ENCODE measurements at places on chromosomes 3 and 15.

GRCh38 chr3:32373276-32373675 lies 18.4 kb upstream of the CMTM7 start:
- H3K36me3 ChIP-seq: no peaks in the 10 kb centered on the region
- no peaks in the 10 kb centered on the region for H3K27me3 ChIP-seq
- H3K27ac ChIP-seq: no peak overlapping the region
- DNase-seq: no peak

DNA sequence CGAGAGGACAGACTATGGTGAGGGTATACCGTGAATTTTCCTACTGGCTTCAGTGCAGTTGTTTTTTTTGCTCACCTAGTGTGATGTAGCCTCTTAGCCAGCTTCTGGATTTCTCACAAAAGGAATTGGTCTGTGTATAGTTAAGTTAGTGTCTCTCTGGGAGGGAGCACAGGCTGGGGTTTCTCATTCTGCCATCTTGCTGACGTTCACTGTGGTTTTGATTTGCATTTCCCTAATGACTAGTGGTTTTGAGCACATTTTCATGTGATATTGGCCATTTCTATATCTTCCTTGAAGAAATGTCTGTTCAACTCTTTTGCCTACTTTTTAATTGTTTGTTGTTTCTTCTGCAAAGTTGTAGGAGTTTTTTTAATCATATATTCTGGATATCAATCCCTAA lies 2.2 kb upstream of the CD86 start:
- no peak for DNase-seq
- no peaks in the 10 kb centered on the region for H3K4me1 ChIP-seq
- no peak overlapping the region for H3K4me3 ChIP-seq
- H3K27ac ChIP-seq: no peak overlapping the region
- no peaks in the 10 kb centered on the region for H3K27me3 ChIP-seq
- H3K36me3 ChIP-seq: no peaks in the 10 kb centered on the region

DNA sequence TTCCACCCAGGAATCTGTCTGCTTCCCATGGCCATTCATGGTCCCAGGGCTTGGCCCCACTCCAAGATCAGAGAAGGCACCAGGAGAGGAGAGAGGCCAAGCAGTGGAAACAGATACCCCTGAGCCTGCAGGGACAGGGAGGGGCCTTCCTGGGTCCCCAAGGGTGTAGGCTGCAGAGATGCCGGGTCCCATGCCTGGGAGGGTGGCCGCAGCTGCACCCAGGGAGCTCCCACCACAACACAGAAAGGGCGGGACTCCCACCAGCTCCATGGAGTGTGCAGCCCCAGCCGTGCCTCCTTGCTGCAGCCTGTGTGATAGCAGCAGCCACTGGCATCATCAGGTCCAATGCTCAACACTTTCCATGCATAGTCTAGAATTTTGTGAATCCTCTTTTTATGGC lies 331.5 kb downstream of the UACA start:
- DNase-seq: no peak
- H3K27me3 ChIP-seq: no peaks in the 10 kb centered on the region
- no peaks in the 10 kb centered on the region for H3K4me1 ChIP-seq
- no peaks in the 10 kb centered on the region for H3K36me3 ChIP-seq

DNA sequence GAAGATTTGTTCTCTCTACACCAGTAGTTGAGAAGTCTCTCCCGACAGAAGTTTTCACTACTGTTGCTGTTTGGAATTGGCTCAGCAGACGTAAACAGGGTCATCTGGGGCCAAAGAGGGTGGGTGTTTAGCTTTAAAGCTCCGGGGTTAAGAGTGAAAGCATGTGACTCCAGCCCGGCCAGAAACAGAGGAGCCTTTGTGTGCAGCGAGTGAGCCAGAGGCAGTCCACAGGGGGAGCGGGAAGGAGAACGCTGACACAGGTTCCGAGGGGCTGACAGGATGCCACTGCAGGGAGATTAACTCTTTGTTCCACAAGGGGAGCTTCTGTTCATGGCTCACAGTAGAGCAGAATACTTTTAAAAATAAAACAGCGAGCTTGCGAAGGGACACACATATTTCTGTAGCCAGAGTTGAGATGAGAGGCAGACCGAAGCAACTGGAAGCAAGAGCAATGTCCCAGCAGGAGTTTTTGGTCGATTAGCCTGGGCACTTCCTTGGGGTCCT lies 26.9 kb downstream of the BMF start:
- peak overlapping the region; percentile 29 for H3K4me3 ChIP-seq
- H3K27ac ChIP-seq: peak overlapping the region; percentile 85
- peak; percentile 80 for DNase-seq
- no peaks in the 10 kb centered on the region for H3K36me3 ChIP-seq

DNA sequence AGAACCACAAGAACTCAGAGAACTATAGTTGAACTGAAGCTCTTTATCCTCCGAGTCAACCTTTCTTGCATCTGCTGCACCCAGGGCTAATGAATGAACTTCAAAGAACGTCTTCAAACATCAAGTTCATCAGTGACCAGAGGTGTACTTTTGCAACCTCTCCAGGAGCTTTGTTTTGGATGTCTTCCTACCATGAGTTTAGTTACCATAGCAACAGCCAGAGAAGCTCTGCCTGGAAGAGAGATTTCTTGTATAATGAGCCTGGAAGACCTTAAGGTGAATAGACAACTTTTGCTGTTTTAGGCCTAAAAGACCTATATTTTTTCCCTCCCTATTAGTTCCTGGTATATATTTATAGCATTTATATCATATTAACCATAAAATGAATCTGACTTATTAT lies 9.1 kb downstream of the ACTC1 start:
- no peak for DNase-seq
- H3K4me1 ChIP-seq: no peaks in the 10 kb centered on the region
- no peak overlapping the region for H3K4me3 ChIP-seq

GRCh38 chr3:101829874-101830273 lies 19.4 kb upstream of the NFKBIZ start:
- H3K36me3 ChIP-seq: no peaks in the 10 kb centered on the region
- H3K27ac ChIP-seq: peak overlapping the region; percentile 93
- no peak for DNase-seq
- H3K27me3 ChIP-seq: no peaks in the 10 kb centered on the region
- H3K4me3 ChIP-seq: no peak overlapping the region

- no peaks in the 10 kb centered on the region for H3K4me1 ChIP-seq
- no peak overlapping the region for H3K4me3 ChIP-seq
- no peaks in the 10 kb centered on the region for H3K36me3 ChIP-seq
- no peaks in the 10 kb centered on the region for H3K27me3 ChIP-seq
These were observed 21.2 kb downstream of the PRKAR2A start for GRCh38 chr3:48826451-48826850.

GRCh38 chr15:86765281-86765680 lies 685.6 kb downstream of the AGBL1 start:
- no peak overlapping the region for H3K27ac ChIP-seq
- peaks cover 5% of the 10 kb centered on the region for H3K27me3 ChIP-seq
- DNase-seq: no peak

- no peak overlapping the region for H3K27ac ChIP-seq
- no peaks in the 10 kb centered on the region for H3K27me3 ChIP-seq
- no peaks in the 10 kb centered on the region for H3K36me3 ChIP-seq
- DNase-seq: no peak
These were observed 171.6 kb upstream of the PDZRN3 start for GRCh38 chr3:73796382-73796781.

DNA sequence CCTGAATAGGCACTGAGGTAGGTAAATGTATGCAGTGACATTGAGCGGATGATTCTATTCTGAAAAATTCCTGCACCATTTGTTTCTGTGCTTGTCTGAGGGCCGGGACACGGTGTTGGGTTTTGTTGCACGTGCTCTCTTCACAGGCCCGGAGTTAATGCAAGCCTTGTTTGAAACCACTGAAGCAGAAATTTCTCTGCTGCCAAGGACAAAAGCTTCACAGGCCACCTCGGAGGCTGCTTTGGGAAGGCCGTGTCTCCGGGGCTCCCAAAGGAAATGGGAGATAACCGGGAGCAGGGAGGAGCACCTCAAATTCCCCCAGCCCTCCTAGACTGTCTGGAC lies 179.4 kb downstream of the OPA1 start:
- H3K27me3 ChIP-seq: no peaks in the 10 kb centered on the region
- no peaks in the 10 kb centered on the region for H3K36me3 ChIP-seq
- H3K4me1 ChIP-seq: no peaks in the 10 kb centered on the region
- H3K27ac ChIP-seq: no peak overlapping the region
- H3K4me3 ChIP-seq: no peak overlapping the region

DNA sequence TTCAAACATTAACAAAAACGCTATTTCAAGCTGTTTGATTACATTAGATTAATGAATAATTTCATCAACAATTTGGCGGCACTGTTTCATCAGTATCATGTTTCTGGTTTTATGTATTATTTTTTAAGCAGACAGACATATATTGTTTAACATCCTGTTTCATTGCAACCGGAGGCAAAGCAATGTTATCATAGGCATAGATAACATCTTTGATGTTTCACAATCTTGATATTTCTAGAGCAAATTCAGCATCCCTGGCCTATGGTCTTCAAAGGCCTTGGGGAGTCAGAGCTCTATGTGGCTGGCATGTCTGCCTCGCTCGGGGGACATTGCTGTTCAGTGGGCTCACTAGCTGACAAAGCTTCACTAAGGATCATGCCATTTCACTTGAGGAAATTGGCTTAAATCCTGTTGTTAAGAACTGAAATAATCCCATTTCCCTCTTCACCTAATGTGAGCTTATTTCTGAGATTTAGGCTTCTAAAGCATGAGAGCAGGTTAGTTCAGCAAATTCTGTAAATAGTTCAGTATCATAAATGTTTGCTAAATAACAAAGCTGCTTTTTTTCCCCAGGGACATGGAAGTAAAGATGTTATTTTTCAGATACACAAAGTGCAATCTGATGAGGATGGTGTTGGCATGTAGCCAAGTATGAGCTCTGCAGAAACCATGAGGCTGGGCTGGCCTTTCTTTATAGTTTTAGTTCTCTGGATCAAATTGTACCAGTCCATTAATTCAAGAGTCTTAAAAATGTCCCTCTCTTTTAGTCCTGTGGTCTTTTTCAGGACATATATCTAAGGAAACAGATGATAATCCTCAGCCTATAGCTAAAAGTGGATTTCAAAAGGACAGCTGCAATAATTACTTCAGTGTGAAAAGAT lies 941.4 kb downstream of the PLOD2 start:
- DNase-seq: no peak
- H3K27me3 ChIP-seq: no peaks in the 10 kb centered on the region
- no peaks in the 10 kb centered on the region for H3K36me3 ChIP-seq
- no peak overlapping the region for H3K4me3 ChIP-seq
- H3K27ac ChIP-seq: no peak overlapping the region
- H3K4me1 ChIP-seq: no peaks in the 10 kb centered on the region

- H3K4me3 ChIP-seq: no peak overlapping the region
- peak overlapping the region; percentile 39 for H3K27ac ChIP-seq
- no peak for DNase-seq
- H3K4me1 ChIP-seq: no peaks in the 10 kb centered on the region
- H3K36me3 ChIP-seq: no peaks in the 10 kb centered on the region
- no peaks in the 10 kb centered on the region for H3K27me3 ChIP-seq
These were observed 169.5 kb downstream of the PLD1 start for GRCh38 chr3:171640520-171641412.

DNA sequence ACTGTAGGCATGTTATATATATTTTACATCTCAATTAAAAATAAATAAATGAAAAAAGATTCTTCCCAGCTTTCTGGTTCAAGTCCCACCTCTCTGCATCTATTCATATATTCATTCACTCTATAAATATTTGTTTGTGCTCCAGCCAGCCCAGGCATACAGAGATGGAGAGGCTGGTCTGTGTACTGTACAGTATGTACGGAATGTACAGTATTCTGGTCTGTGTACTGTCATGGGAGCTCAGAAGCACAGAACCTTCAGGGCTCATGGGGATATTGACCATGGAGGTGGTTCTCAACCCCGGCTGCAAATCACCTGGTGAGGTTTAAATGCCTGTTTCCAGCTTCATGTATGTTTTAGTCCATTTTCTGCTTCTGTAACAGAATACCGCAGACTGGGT lies 13.8 kb downstream of the CORO2B start:
- no peaks in the 10 kb centered on the region for H3K36me3 ChIP-seq
- no peak overlapping the region for H3K27ac ChIP-seq
- H3K4me3 ChIP-seq: no peak overlapping the region
- H3K4me1 ChIP-seq: peaks cover 3% of the 10 kb centered on the region
- no peak for DNase-seq
- no peaks in the 10 kb centered on the region for H3K27me3 ChIP-seq

- no peaks in the 10 kb centered on the region for H3K36me3 ChIP-seq
- no peak overlapping the region for H3K4me3 ChIP-seq
These were observed 59.1 kb downstream of the SUMF1 start for GRCh38 chr3:4407941-4408340.

DNA sequence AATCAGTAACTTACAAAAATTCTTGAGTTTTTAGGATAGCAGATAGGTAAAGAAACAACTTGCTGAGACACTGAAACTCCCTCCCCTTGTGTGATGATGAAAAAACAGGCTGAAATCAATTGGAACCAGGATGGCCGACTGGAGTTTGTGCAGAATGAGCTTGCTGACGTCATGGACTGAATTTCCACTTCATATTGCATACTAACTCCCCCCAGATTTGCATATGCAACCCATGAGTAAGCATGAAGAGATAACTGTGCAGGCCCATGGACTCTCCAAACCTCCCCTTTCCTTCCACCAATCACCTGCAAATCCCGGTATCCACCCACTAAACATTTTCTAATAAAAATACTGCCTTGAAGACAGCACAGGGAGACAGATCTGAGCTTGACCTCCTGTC lies 82.0 kb upstream of the SCN5A start:
- H3K4me1 ChIP-seq: no peaks in the 10 kb centered on the region
- no peaks in the 10 kb centered on the region for H3K27me3 ChIP-seq
- DNase-seq: no peak
- H3K4me3 ChIP-seq: no peak overlapping the region
- no peak overlapping the region for H3K27ac ChIP-seq
- no peaks in the 10 kb centered on the region for H3K36me3 ChIP-seq

GRCh38 chr3:160133757-160134156 lies 91.5 kb upstream of the C3orf80 start:
- no peaks in the 10 kb centered on the region for H3K4me1 ChIP-seq
- DNase-seq: no peak
- no peak overlapping the region for H3K27ac ChIP-seq
- H3K27me3 ChIP-seq: no peaks in the 10 kb centered on the region

GRCh38 chr3:156217674-156218352 lies 97.4 kb downstream of the KCNAB1 start:
- H3K27ac ChIP-seq: no peak overlapping the region
- H3K4me3 ChIP-seq: no peak overlapping the region

DNA sequence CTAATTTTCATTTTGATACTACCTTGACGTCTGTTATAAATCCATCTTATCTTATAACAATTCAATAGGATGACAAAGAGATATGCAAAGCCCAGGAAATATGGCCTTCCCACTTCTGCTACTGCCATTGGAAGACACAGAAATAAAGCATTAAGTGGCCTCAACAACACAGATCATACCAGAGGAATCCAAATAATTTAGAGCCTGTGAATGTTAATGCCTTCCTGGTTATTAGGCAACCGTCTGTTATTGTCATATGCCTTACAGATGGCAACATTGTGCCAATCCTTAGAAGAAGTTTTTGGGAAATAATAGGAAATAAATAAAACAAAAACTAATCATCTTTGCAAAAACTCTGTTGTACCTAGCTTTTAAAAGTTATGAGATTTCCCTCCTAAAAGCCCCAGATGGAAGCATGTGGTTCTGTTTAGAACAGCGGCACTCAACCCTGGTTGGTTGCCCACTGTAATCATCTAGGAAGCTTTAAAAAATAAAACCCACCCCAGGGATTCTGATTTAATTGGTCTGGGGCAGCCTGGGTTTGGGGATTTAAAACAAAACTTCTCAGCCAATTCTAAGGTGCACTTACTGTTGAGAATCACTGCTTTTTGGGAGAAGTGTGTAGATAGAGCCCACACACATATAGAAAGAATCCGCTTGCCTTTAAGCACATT lies 704.8 kb upstream of the CFAP20DC start:
- no peak overlapping the region for H3K4me3 ChIP-seq
- H3K36me3 ChIP-seq: no peaks in the 10 kb centered on the region
- no peak for DNase-seq
- no peaks in the 10 kb centered on the region for H3K4me1 ChIP-seq

GRCh38 chr3:61053781-61054496 lies 197.3 kb downstream of the FHIT start:
- H3K27ac ChIP-seq: no peak overlapping the region
- H3K4me3 ChIP-seq: no peak overlapping the region
- no peak for DNase-seq

All from breast epithelium (tissue), 4 donors.